ENCODE measurements at places on chromosomes 16 and 17.

DNA sequence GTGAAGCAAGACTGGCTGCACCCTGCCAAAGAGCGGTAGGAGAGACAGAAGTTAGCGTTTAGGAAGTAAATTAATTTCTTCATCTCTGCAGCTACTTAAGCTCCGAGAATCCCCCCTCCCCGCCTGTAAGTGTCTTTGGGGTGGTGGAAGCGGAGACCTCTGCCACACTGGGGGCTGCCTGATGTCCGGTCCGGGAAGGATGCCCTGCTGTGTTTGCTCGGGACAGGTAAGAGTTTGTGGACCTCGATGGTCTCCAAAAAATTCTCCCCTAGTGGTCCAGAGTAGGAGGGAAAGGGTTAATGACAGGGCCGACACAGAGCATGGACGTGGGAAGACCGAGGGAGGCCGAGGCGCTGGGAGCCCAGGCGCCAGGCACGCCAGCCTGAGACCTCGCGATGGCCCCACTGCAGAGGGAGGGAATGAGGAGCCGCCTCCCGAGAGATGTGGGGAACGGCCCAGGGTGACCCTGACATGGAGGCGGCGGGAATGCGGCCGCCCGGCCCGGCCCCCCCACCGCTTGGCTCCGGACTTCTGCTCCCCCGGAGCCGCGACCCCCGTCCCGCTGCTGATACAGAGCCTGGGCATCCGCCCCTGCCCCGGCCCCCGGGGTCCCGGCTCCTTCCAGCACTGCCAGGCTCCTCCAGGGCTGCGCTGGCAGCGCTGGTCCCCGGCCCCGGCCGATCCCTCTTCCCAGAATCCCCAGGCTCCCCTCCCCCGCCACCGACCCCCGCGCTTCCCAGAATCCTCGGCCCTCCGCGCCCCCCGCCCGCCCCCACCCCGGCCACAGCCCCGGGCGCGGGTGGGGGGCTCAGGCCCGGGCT, 680 bp downstream of the ZNF629 start:
- peak; percentile 32 for DNase-seq

DNA sequence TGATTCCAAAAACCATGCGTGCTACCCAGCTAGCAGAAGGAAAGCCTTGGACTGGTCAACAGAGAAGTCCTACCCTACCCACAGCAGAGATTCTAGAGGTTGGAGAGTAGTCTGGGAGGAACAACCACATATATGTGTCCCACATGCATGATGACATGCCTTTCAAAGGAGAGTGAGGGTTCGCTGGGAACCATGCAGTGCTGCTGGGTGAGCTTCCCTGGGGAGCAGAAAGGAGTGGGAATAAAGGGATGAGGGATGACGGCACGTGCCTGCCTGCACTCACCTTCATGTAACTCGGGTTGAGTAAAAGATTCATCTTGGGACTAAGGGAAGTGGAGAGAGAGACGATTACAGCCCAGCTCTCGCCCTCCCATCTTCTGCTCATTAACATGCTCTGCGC, 9.8 kb downstream of the CPSF4L start:
- no peak for DNase-seq

GRCh38 chr16:8943966-8944759, 19.5 kb downstream of the USP7 start:
- DNase-seq: no peak

GRCh38 chr17:58308173-58308984, 20.2 kb downstream of the TSPOAP1 start:
- DNase-seq: no peak

- no peak for DNase-seq
These were observed 10.7 kb downstream of the SLC5A2 start for GRCh38 chr16:31493506-31494125.

DNA sequence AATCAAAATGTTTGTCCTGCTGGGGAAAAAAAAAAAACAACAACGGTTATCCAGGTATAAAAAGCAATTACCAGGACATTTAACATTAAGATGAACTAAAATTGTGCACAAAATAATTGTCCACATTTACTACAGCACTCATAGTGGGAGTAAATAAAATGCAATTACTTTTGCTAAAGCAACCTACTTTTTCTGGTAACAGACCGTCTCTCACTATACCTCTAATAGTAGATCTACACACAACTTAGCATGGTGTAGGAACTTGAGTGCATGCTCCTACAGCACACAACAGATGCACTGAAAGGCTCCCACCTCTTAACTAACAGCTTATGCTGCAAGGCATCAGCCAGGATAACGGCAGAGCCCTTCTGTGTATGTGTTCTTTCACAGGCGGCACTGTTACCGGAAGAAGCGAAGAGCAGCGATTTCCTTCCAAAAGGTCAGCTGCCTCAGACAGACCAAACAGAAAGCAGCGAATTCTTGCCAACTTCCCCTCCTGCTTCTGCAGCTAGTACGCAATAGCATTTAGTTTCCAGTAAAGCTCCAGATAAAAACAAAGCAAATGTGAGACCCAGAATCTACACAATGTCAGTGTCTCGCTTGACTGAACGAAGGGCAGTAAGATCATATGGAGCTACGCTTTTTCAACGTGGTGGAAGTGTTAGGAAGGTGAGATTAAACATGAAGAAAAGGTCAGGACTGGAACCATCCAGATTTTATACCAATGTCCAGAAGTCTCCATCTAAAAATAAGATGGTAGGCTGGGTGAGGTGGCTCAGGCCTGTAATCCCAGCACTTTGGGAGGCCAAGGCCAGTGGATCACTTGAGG, 27.6 kb downstream of the STAT5B start:
- DNase-seq: peak; percentile 69

DNA sequence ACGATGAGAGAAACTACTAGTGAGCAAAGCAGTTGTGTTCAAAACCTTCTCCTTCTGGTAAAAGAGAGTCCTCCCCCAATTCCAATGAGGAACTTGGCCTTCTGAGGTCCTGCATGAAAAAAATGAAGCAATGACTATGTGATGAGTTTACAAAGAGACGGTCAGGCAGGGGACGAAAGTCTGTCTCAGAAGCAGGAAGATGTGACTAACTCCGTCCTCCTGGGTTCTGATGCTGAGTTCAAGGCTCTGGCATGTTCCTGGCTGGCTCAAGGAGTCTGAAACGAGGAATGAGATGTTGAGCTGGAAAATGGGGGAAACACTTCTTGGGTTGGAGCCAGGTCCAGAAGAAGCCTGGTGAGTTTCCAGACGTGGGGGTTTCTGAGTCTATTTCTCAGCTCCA, 129.6 kb downstream of the CPPED1 start:
- DNase-seq: no peak

DNA sequence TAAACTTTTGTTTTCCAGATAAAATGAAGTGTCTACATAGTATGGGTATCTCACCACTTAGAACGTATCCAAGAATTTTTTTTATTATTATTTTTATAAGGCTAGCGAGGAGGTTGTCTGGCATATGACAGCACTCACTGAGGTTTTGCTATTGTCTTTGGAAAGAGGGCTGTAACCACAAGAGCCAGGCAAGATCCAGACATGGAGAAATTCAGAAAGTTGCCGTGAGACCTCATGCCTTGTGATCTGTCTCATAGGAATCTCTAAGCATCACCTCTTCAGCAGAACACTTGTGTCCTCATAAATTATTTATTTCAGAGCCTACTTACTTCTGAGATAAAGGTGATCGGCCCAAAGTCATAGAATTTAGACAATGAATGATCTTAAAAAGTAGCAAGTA, 410.8 kb downstream of the CDH11 start:
- no peak for DNase-seq

GRCh38 chr17:71681427-71682173, 439.2 kb upstream of the SOX9 start:
- DNase-seq: no peak

GRCh38 chr17:49437696-49438435, 23.2 kb upstream of the PHB1 start:
- DNase-seq: no peak

DNA sequence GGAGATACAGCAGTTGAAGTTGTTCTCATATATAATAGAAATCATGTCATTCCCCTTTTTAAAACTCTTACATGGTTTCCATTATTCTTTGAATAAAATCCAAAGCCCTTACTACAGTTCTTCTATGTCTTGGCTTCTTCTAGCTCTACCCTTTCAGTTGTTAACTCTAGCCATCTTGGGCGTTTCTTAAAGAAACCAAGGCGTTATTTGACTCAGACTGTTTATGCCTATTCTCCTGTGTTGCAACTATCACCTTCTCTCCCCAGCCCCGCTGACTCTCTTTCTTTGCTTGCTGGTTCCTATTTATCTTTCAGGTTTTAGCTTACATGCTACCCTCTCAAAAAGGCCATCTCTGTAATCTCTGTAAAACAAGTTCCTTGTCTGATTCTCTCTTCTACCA, 32.7 kb downstream of the NFATC3 start:
- DNase-seq: no peak

DNA sequence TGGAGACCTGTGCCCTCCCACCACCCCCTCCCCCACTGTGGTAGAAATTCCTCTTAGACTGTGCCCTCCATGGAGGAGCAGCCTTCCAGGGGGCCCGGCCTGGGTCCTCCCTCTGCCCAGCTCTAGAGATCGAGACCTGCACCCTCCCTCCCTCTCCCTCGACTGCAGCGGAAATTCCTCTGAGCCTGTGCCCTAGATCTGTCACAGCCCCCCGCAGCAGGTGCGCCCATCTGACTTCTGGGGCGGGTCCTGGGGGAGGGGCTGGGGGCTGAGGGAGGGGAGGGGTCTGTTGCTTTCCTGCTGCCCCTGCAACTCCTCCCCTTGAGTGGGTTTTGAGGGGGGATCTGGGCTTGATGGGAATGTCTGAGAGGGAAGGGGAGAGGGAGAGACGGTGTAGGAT, 177.8 kb upstream of the GSE1 start:
- DNase-seq: no peak

GRCh38 chr17:55513885-55514590, 2.8 kb upstream of the SMIM36 start:
- DNase-seq: peak; percentile 76

GRCh38 chr17:29240968-29241963, 5.4 kb upstream of the CRYBA1 start:
- peak; percentile 13 for DNase-seq

DNA sequence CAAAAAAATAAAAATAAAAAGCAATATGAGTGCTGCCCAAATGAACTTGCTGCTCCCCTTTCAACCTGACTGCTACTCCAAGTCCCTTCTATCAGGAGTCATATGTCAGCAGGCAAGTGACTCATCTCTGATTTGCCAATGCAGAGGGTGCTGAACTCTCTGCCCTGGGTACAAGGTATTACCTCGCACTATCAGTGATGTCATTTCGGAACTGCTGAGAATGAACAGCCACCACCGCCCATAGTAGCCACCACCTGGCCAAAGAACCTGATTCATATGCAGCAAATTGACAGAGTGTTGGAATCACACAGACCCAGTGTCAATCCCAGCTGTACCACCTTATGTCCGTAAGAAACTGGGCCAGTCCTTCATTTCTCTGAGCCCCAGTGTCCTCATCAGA, 31.2 kb downstream of the LYRM9 start:
- no peak for DNase-seq

GRCh38 chr16:27404163-27404823, 2.3 kb downstream of the IL21R start:
- DNase-seq: peak; percentile 58

DNA sequence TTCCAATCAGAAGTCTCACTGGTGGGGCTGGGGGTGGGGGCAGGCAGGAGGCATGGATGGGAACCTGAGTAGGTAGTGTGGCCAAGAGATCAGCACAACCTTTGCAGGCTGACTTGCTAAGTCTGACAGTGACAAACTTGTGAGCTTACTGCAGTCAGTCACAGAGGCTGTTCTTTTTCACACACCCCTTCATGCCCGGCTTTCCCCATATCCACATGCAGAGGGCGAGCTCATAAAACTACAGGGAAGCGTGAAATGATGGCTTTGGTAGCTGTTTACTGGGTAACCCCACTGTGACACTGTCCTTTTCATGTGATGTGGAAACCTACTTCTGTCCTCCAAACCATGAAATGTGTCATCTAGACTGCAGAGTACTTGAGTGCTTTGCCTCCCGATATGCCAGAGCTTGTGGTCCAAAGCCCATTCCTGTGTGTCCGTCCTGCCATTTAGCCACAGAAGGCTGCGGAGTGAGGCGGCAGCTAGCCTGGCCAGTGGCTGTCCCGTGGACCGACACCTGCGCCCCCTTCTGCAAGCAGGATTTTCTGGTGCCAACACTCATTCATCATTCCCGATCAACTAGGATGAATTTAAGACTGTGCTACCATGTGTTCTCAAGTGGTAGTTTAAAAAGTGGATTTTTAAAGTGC, 9.8 kb downstream of the GEMIN4 start:
- DNase-seq: no peak

DNA sequence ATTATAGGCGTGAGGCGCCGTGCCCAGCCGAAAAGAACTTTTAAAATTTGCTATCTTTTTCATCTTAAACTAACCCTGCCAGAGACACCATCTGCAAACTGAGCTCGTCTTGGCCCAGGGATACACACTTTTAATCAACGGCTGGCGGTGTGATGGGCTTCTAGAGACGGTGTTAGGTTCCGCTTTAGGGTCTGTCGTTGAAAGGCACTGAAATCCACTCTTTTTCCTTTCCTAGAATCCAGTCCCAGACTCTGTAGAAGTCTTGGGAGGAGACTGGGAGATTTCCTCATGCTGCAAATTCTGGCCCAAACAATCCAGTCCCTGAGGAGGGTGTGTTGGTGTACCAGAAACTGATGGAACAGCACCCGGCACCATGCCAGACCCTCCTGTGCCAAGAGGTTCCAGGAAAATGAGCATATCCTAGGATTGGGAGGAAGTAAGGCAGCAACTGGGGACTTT, 52.0 kb upstream of the TEX2 start:
- DNase-seq: no peak

- peak; percentile 23 for DNase-seq
These were observed 4.9 kb downstream of the TNRC6C start for GRCh38 chr17:77963441-77963840.

- no peak for DNase-seq
These were observed 20.0 kb downstream of the CLUAP1 start for GRCh38 chr16:3520841-3521240.

GRCh38 chr17:1055751-1056645, 59.1 kb downstream of the TIMM22 start:
- DNase-seq: peak; percentile 56

GRCh38 chr17:77178563-77178962, 37.8 kb downstream of the SEC14L1 start:
- no peak for DNase-seq

DNA sequence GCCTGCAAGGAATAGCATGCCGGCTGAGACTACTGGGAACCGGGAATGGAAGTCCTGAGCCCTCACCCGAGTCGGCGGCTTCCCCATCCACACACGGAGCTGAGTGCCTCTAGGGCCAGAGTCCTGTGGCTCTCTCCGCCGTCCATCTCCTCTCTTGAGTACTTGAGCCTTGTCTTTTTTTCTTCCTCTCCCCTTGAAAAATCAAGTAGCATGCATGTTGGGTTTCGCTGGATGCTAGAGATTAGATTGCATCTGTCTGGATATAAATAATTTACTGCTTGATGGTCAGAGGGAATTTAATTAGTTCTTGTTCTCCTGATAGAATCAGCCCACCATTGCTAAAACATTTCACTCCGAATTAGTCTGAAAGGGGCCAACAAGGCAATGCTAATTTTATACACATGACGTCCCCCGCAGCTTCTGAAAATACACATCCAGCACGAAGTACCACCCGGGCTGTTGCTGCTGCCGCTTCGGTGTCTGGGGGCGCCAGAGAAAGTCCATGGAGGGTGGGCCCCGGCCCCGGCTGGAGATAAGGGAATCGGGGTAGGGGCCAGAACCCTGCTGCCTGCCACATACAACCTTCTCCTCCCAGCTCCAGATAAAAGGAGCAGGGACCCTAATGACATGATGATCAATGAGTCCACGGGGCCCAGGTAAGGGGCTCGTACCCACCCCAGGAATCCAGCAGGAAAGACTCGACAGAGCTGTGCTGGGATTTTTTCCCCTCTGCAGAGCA, 48.5 kb downstream of the RBFOX3 start:
- no peak for DNase-seq

Measured in stimulated activated naive CD8-positive, alpha-beta T cell treated with anti-CD3 and anti-CD28 coated beads, Interleukin-15, Interleukin-2, amounts not matched to agents 100 U/mL and 50 U/mL, for 24 hours (primary cell).